Ovary (tissue), 10 donors: ENCODE measurements at places on chromosomes 11 and 22. TPM values are rescaled to one million over a fixed set of nuclear protein-coding genes. Genes with fewer than 3 reads are reported as not detected.

NOX4 gene
- 2.3 TPM for polyA plus RNA-seq

PLAAT5 gene
- 35.0 TPM for polyA plus RNA-seq

KRTAP5-9 gene
- polyA plus RNA-seq: 0.17 TPM

RIC3 gene
- polyA plus RNA-seq: 10.6 TPM

ISX gene
- not detected for polyA plus RNA-seq

OR10A2 gene
- polyA plus RNA-seq: not detected

NXPE1 gene
- 0.07 TPM for polyA plus RNA-seq

TUBA8 gene
- 2.0 TPM for polyA plus RNA-seq

ZNRF3 gene
- polyA plus RNA-seq: 7.4 TPM

RBM14 gene
- 35.4 TPM for polyA plus RNA-seq

C11orf21 gene
- 0.65 TPM for polyA plus RNA-seq

RAB38 gene
- 4.0 TPM for polyA plus RNA-seq

SIPA1 gene
- 10.0 TPM for polyA plus RNA-seq

SHISAL1 gene
- 0.33 TPM for polyA plus RNA-seq

DDI1 gene
- not detected for polyA plus RNA-seq

IGLL1 gene
- polyA plus RNA-seq: not detected

TRIM49 gene
- polyA plus RNA-seq: not detected

SLC1A2 gene
- 0.15 TPM for polyA plus RNA-seq

XNDC1N gene
- polyA plus RNA-seq: 3.5 TPM

MPEG1 gene
- polyA plus RNA-seq: 28.5 TPM

RAB39A gene
- 0.90 TPM for polyA plus RNA-seq

CSRP3 gene
- 0.07 TPM for polyA plus RNA-seq

DRICH1 gene
- 0.35 TPM for polyA plus RNA-seq

SCN2B gene
- 2.1 TPM for polyA plus RNA-seq

CD3E gene
- 11.0 TPM for polyA plus RNA-seq

PVALB gene
- not detected for polyA plus RNA-seq

C1QTNF4 gene
- 22.2 TPM for polyA plus RNA-seq

H19 gene
- polyA plus RNA-seq: 315 TPM

DGCR6L gene
- 1.9 TPM for polyA plus RNA-seq

LDLRAD3 gene
- polyA plus RNA-seq: 17.1 TPM

SLC15A3 gene
- polyA plus RNA-seq: 27.2 TPM

BDNF gene
- 0.77 TPM for polyA plus RNA-seq

CREB3L1 gene
- polyA plus RNA-seq: 25.9 TPM

MYEOV gene
- polyA plus RNA-seq: 0.21 TPM

ZNF215 gene
- polyA plus RNA-seq: 1.6 TPM

ZBTB16 gene
- polyA plus RNA-seq: 20.0 TPM

ACRV1 gene
- not detected for polyA plus RNA-seq

TANGO2 gene
- polyA plus RNA-seq: 11.0 TPM

MYOD1 gene
- not detected for polyA plus RNA-seq

SMCO4 gene
- polyA plus RNA-seq: 52.7 TPM

CDC45 gene
- polyA plus RNA-seq: 1.4 TPM

CATSPER1 gene
- not detected for polyA plus RNA-seq

GNAZ gene
- polyA plus RNA-seq: 8.7 TPM

PTGDR2 gene
- 0.07 TPM for polyA plus RNA-seq

PICK1 gene
- 18.0 TPM for polyA plus RNA-seq

FUT4 gene
- 2.7 TPM for polyA plus RNA-seq

VEGFB gene
- polyA plus RNA-seq: 124 TPM
